ENCODE measurements at places on chromosomes 13 and 19. TPM values are rescaled to one million over a fixed set of nuclear protein-coding genes. Genes with fewer than 3 reads are reported as not detected.

Gene OR4F17
- total RNA-seq = not detected

Gene ELAVL1
- total RNA-seq = 145 TPM

GRCh38 chr13:67001363-67001762 is 228.8 kb downstream of the PCDH9 start:
- H3K4me3 ChIP-seq = no peak overlapping the region
- H3K4me1 ChIP-seq = no peaks in the 10 kb centered on the region
- H3K36me3 ChIP-seq = no peaks in the 10 kb centered on the region

Gene CEACAM21
- 40.8 TPM for total RNA-seq

Gene MTUS2
- not detected for total RNA-seq

Gene ZNF850
- total RNA-seq = 6.7 TPM

Gene C19orf12
- 32.8 TPM for total RNA-seq

All from activated CD4-positive, alpha-beta memory T cell treated with anti-CD3 and anti-CD28 coated beads for 36 hours (primary cell).